Fibroblast of upper back skin (primary cell): ENCODE measurements at places on chromosomes 16 and 17.

DNA sequence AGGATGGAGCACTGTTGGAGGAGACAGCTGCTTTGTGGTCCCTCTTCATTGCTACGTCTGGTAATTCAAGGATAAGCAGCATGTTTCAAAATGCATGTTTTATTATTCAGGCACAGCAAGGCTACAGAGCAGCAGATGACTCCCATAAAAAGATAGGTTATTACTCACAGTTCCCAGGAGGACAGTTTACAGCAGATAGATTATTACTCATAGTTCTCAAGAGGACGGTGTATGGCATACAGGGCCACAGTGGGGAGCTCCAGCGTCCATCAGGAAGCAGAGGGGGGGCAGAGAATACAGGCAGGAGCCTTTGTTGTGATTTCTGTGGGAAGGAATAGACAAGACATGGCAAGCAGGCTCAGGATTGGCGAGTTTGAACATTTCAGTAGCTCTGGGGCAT lies 72.9 kb downstream of the DNAH9 start:
- no peak for DNase-seq

DNA sequence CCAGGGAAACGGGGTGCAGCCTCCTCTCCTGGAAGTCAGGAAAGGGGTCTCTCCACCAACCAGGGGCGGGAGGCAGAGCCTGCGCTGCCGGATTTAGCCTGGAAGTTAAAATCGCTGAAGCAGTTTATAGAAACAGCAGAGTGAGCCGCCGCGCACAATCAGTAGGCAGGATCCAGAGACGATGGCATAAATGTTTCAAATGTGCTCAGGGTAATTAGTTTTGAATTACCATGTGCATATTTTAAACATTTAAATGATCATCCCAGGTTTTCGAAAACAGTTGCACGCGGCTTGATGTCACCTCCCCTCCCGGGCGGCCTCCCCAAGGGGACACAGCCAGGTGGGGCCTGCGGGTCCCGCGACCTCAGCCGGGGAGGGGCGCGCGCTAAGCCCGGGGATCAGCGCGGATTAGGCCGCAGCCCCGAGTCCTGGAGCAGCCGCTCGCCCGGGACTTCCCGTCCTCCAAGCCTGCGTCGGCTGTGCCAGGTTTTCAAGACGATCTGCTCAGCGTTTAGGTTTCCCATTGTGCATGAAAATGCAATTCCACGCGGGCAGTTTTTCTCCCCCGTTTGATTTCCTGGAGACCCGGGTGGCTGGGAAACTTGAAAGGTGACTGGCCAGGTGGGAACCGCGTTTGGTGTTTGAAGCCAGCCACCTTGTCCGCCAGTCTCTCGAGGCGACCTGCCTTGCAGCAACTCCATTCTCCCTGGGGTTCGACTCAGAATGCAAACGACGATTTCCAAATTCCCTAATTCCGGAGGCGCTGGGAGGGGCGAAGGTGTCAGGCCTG lies 78.3 kb downstream of the RPA1 start:
- DNase-seq = peak; percentile 19

DNA sequence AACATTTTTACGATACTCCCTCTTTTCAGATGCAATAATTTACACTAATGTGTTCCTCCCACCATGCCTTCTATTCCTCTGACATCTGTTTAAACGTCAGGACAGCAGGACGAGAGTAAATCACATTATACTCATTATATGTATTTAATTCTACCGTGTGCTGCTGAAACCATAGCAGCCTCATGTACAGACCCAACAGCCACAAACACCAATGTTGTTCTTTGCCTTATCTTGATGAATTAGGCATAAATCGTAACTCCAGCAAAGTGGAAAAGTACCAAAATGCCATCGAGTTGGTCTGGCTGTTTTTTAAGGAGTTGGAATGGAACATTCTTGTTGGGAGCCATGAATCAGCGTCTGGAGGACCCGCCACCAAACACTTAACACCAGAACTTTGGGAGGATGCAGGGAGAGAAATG lies 82.9 kb upstream of the FOXF1 start:
- DNase-seq = no peak

- peak; percentile 88 for DNase-seq
Measured at GRCh38 chr17:32275060-32276042, 9.7 kb downstream of the RHBDL3 start.
